ENCODE measurements at places on chromosomes 6 and 20.
A peak's percentile ranks its signal among the peaks of the same experiment; 100 is the strongest.

DNA sequence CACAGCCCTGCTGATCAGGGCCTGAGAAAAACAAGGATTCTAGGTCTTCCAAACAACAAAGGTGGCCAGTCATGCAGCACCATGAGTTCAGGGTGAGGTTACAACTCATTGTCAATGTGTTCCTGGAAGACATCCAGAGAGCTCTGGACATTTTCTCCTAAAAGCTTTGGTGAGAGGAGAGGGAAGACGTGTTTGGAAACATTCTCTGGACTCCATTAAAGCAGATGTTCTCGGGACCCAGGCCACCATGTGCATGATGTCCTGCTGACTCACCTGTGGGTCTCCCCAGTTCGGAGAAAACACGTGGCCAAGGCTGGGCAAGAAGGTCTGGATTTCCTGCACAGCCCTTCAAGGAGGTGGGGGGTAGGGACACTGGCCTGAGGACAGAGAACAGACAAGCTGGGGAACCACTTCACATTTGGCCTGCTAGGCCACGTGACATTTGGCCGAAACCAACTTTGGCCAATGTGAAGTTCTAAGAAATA, 61.6 kb downstream of the KCNB1 start:
- DNase-seq: no peak

GRCh38 chr6:64213697-64214096, 578.1 kb downstream of the PHF3 start:
- DNase-seq: no peak

GRCh38 chr20:59948828-59949720, 8.9 kb downstream of the FAM217B start:
- peak; percentile 72 for DNase-seq

GRCh38 chr6:21085211-21085610, 508.3 kb upstream of the SOX4 start:
- DNase-seq: no peak

GRCh38 chr6:132300323-132300949, 100.8 kb downstream of the MOXD1 start:
- DNase-seq: peak; percentile 69

GRCh38 chr6:80976336-80976735, 776.1 kb downstream of the TENT5A start:
- DNase-seq: peak; percentile 6

- DNase-seq: no peak
These were observed 128.7 kb downstream of the SIM1 start for GRCh38 chr6:100335991-100336390.

DNA sequence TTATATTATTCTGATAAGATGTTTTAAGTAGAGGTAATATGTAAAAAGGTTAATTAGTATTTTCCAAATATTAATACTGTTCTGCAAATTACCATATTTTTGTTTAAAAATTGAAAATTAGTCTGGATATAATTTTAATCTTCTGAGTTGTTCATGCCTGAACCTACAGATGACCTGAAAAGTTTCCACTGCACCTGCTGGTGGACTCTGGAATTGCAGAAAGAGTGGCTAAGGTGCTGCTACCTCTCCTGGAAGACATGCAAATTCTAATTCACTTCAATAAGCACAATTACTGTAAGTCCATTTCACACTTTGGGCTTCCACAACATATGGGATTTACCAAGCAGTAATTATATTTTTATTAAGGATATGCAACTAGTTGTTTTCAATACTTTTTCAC, 77.7 kb upstream of the OLIG3 start:
- peak; percentile 60 for DNase-seq

- DNase-seq: no peak
These were observed 253.4 kb downstream of the CDH4 start for GRCh38 chr20:61505508-61505907.

DNA sequence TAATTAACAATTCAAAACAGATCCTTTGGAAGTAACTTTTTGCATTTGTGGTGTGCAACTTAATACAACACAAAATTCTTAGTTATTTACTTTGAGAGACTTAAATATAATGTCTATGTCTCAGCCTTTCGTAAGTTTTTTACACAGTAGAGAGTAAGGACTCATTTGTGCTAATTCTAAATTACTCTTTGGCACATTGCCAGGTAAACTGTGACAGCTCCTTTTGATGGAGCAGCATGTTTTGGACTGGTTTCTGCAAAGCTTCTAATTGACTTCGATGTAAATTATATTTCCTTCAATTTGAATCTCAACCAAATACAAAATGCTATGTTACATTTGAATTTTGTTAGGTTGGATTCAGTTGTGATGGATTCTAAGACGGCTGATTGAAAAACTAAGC, 450.7 kb upstream of the OPRM1 start:
- no peak for DNase-seq

DNA sequence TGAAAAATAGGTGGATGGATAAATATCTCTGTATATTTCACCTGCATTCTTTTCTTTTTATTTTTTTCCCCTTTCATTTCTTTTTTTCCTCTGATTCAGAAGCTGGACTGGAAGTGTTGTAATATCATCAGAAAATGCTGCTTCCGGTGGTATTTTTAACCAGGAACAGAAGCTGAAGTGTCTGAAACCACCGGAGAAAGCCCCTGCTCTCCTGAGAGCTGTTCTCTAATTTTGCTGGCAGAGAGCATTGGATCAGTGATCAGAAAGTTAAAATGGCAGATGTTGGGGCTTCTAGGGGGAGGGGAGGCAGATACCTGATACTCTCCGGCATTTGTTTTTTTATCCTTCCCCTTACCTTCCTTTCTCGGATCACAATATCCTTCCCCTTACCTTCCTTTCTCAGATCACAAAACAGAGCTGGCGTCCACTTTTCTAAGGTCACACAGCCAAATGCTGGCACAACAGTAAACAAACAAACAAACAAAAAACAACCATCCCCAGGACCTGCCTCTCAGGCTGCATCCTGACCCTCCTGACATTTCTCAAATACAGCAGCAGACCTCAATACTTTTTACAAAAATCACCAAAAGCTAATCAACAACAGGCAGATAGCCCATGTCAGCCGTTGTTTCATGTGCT, 143.2 kb upstream of the ZNF217 start:
- peak; percentile 41 for DNase-seq

DNA sequence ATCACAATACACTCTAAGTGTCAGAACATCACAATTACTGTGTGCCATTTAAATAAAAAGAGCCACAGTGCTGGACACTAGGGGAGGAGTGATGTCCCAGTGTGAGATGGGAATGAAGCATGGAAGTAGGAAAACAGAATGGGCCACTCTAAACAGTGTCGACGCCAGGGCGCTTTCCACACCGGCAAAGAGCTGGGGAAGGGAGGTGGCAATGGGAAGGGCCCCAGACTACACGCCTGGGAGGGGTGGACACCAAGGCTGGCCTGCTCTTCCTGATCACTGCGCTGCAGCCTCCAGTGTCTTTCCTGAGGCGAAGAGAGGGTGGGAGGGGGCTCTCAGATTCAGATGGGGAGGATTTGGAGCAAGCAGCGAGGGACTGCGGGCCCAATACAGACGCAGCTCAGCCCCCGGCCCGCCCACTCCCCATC, 75.9 kb downstream of the ERMARD start:
- no peak for DNase-seq

- peak; percentile 94 for DNase-seq
These were observed 22.1 kb downstream of the DEK start for GRCh38 chr6:18242062-18242851.

DNA sequence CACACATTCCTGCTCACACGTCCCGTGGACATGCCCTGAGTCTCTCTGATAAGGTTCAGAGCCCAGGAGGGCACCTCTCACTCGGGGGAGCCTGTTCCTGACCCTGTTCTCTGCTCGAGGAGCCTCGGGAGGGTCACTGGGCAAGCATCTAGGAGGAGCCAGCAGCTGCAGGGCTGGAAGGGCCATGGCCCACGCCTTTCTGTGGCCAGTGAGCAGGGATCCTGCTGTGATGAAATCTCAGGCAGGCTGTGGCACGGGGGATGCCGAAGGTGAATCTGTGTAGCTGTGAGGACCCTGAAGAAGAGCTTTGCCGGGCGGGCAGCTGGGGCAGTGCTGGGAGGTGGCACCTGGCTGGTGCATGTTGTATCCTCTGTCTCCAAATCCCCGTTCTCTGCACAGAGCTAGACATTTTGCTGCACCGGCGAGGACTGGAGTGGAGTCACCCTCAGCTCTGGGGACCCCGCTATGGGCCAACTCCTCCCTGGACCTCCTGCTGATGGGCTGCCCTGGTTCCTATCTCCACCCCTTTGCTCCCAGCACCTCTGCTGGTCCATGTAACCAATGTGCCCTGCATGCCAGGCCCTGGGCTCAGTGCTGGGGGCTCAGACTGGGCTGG, 7.1 kb upstream of the NPBWR2 start:
- DNase-seq: no peak

DNA sequence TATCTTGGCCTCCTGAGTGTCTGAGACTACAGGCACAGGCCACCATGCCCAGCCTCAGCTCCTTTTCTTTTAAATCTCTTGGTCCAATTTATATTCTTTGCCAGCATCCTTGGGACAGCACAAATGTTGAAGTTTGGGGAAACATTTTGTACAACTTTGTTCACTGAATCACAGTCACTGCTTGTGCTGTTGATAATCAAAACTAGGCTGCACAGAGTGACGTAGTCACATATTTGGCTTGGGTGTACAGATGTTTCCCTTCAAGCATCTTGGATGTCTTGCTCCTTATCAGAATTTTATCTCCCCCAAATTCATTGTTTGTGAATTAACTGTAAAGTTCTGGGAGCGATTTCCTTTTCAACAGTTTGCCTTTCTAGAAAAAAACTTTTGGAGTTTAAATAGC, 17.9 kb downstream of the CARMIL1 start:
- no peak for DNase-seq

- DNase-seq: peak; percentile 9
These were observed 61.3 kb upstream of the EYA2 start for GRCh38 chr20:46833360-46833759.

DNA sequence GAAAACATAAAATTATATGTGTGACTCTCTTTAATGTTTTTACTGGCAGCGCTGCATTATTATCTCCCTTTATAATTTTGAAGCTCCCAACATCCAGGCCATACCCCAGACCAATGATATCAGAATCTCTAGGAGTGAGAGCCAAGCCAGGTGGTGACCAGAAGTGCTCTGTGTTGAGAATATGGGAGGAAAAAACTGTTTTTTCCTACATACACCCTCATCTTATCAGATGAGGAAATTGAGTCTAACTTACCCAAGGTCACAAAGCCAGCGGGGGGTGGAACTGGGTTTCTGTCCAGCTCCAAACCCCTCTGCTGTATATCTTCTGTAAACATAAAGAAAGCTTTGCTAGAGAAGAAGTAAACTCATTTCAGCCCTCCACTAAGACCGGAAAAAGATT, 42.5 kb downstream of the LY86 start:
- DNase-seq: no peak

GRCh38 chr20:10611357-10611756, 62.4 kb downstream of the JAG1 start:
- DNase-seq: peak; percentile 70

- DNase-seq: peak; percentile 26
These were observed 4.7 kb downstream of the DSN1 start for GRCh38 chr20:36768768-36769430.

DNA sequence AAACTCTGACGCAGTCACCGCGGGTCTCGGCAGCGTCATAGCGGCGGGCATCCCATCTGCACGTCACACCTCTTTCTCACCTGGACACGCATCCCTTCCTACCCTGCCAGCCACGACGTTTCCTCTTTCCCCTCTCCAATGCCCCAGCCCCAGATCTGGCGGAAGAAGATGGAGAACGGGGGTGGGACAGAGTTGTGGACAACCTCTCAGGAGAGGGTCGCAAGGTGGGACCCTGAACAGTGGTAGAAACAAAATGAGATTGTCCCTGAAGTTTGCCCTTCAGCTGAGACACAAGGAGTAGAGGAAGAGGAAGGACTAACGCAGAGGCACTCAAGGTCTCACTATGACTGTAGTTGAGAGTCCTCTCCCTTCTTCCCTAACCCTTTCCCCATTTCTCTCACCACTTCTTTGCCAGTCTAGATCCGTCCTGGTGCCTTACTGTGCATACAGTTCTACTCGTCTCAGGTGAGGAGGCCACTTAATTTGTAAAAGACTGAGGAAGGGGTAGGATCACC, 562 bp downstream of the TRIM39 start:
- DNase-seq: peak; percentile 85

GRCh38 chr6:12022953-12023388, 10.9 kb downstream of the HIVEP1 start:
- DNase-seq: no peak

DNA sequence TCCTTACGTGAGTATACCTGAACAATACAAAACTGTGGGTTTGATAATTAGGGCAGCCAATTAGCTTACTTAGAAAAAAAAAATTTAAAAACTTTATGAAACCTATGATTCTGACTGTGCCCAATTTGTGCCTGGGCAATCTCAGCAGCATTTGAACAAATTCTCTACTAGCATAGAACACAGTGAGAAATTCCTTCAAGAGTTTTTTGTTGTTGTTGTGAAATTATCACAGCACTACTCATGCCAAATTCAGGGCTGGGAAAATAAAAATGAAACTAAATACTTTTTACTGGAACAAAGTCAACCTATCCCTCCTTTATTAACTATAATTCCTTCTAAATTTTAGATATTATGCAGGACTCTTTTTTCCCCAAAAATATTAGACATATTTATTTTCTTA, 42.9 kb downstream of the POU3F2 start:
- no peak for DNase-seq

DNA sequence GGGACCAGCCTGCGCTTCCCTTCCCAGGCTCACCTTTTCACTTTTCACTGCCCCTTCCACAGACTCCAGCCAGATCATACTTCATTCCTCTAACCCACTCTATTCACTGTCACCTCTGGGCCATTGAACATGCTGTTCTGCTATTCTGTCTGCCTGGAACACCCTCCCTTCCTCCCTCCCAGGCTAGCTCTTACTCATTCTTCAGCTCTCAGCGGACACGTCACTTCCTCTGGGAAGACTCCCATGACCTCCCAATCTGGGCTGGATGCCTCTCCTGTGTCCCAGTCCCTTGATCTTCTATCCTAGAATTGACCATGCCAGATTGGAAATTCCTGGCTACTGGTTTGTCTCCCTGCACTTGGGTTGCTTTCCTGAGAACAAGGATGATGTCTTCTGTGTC, 5.0 kb downstream of the SLC12A5 start:
- DNase-seq: no peak

GRCh38 chr6:33459226-33459625, 4.8 kb downstream of the ZBTB9 start:
- no peak for DNase-seq

GRCh38 chr6:73728548-73729205, 32.7 kb downstream of the CD109 start:
- DNase-seq: no peak

GRCh38 chr6:111691345-111692225, 85.9 kb upstream of the TRAF3IP2 start:
- no peak for DNase-seq

DNA sequence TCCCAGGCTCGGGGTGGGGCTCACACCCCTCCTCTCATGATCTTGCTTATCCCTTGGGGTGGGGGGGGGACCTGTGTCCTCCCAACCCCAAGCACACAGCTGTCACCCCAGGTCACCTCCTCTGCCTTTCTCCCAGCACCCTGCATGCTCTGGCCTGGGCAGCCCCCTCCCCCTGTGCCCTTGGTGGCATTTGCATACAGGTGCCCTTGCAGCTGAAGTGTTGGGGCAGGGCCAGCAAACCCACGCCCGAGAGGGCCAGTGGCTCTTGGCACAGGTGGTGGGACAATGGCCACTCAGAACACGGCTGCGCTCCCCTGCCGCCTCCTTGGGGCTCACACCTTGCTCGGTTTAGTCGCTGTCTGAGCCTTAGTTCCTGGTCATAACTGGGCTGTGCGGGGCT, 11.3 kb upstream of the MYT1 start:
- DNase-seq: no peak

GRCh38 chr6:124530926-124531325, 431.3 kb upstream of the RNF217 start:
- peak; percentile 2 for DNase-seq

GRCh38 chr20:57724610-57725405, 15.0 kb upstream of the PMEPA1 start:
- no peak for DNase-seq

Data from epithelial cell of esophagus (primary cell).